ENCODE measurements at places on chromosomes 11 and 22. TPM values are rescaled to one million over a fixed set of nuclear protein-coding genes. Genes with fewer than 3 reads are reported as not detected.

GRCh38 chr11:69299023-69299461 lies 5.1 kb downstream of the MYEOV start:
- no peaks in the 10 kb centered on the region for H3K36me3 ChIP-seq
- H3K4me3 ChIP-seq: no peak overlapping the region
- H3K27me3 ChIP-seq: no peaks in the 10 kb centered on the region
- DNase-seq: no peak
- H3K4me1 ChIP-seq: peaks cover 32% of the 10 kb centered on the region
- H3K27ac ChIP-seq: no peak overlapping the region

DNA sequence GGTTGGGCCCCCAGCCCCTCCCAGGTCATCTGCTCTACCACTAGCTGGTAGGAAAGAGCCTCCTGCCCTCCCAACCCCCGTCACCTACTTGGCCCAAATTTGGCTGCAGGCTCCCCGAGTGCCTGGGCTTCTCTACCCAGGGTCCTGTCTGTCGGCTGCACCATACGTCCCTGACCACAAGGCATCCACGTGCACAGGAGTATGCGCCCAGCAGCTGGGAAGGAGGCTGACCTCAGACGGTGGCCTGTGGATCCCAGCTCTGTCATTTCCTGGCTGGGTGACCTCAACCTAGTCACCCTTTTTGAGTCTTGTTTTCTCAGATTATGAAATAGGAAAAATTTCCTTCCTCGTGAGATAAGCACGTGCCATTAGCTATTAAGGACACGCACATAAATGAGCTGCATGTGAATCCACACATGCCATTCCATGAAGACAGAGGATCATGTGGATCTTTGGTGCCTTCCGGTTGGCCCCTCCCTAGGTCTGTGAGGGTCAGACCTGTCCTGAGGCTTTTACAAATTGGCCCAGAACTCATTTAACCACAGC lies 13.7 kb downstream of the CYB561A3 start:
- no peaks in the 10 kb centered on the region for H3K4me1 ChIP-seq
- H3K27me3 ChIP-seq: no peaks in the 10 kb centered on the region
- no peak overlapping the region for H3K4me3 ChIP-seq
- no peak overlapping the region for H3K27ac ChIP-seq
- peaks cover 17% of the 10 kb centered on the region for H3K36me3 ChIP-seq

DNA sequence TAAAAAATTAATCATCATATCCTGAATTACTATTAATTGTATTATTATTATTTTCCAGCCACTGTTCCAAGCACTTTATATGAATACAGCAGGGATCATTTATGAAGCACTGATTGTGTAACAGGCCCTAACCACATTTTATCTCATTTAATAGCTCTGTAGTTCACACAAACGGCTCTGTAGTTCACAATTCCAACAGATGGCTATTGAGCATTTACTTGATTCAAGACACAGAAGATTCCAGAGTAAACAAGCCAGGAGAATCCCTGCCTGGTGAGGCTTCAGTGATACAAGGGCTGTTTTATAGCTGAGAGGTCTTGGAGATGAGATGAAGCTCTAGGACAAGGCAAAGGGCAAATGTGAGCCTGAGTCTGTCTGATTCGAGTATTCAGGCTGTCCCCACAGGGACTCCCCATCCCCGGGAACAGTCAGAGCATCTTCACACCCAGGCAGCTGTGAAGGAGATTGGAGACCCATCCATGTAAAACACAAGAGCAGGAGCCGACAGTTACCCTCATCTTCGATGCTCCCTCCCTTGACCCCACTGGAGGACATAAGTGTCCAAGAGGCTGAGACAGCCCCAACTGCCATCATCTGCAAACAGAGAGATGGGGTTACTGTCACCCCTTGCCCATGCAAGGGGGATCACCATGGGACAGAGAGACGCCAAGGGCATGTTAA lies 222.5 kb downstream of the MN1 start:
- DNase-seq: no peak
- no peaks in the 10 kb centered on the region for H3K27me3 ChIP-seq
- no peak overlapping the region for H3K27ac ChIP-seq
- no peak overlapping the region for H3K4me3 ChIP-seq
- peaks cover 7% of the 10 kb centered on the region for H3K4me1 ChIP-seq

DNA sequence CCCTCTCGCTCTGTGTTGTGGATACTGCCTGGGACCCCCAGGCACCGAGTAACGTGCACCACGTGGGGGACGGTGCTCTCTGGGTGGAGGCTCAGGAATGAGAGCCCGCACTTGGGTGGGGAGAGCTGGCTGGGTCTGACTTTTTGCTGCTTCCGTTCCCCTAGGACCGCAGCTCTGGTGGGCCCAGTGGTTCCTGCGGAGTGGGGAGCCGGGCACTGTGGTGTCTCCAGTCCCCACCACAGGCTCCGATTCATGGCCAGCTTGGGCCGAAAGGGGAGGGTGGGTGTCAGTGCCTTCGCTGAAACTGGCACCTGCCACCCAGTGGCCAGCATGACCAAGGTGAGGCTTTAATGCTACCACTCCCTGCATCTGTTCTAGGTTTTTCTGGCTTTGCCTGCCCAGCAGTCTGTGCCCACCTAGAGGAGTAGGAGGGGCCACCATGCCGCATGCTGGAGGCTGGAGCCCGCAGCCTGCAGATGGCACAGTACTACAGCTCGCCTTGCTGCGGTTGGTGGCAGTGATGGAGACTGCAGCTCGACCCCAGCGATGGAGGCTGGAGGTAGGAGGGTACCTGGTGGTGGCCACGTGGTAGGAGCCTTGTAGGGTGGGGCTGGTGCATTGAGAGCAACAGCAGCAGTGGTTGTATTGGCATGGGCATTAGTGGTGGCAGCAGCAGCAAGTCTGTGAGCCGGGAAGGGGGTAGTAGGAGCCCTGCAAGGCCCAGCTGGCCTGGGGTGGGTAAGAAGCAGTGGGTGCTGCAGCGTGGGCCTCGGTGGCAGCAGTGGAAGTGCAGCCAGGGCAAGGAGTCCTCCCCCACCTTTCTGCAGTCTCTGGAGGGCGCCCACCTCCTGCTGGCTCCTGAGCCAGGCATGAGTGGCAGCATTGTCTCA lies 118.8 kb upstream of the VPREB1 start:
- H3K27ac ChIP-seq: no peak overlapping the region
- H3K36me3 ChIP-seq: no peaks in the 10 kb centered on the region
- H3K4me1 ChIP-seq: no peaks in the 10 kb centered on the region
- DNase-seq: no peak
- no peaks in the 10 kb centered on the region for H3K27me3 ChIP-seq

GRCh38 chr11:119179983-119180382 lies 5.3 kb upstream of the NHERF4 start:
- peak; percentile 50 for DNase-seq
- no peak overlapping the region for H3K27ac ChIP-seq
- no peaks in the 10 kb centered on the region for H3K4me1 ChIP-seq
- H3K36me3 ChIP-seq: peaks cover 6% of the 10 kb centered on the region
- no peak overlapping the region for H3K4me3 ChIP-seq

DNA sequence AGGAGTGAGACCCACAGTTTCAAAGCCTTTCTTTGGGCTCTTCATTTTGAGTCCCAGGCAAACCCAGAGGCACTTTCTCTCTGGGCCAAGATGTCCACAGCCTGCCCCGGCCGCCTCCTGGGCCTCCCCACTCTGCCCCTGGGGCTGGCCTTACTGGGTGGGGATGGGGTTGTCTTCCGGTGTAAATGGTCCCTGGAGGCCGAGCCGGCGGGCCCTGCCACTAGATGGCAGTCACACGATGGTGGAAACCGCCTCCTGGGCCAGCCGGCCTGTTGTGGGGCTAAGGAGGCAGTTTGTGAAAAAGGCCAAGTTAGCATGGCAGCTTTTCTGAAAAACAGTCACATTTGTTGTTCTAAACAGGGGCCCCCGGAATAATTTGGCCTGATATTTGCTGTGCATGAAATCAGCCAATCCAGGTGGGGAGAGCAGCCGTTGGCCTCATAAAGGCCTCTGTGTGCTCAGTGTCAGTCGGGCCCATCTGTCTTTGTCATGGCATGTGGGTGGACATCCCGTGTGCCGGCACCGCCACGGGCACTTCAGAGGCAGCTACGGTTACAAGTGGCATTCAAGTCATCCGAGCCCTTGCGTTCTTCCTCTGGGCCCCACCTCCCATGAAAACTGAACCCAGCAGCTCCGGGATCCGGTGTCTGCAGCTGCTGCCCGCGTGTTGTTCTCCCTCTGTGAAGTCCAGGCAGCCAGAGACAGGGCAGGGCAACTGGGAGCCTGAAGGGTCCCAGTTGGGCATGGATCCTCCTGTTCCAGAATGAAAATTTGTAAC lies 6.5 kb downstream of the MRPL23 start:
- H3K36me3 ChIP-seq: no peaks in the 10 kb centered on the region
- H3K4me1 ChIP-seq: no peaks in the 10 kb centered on the region

GRCh38 chr11:32172848-32173834 lies 82.3 kb downstream of the RCN1 start:
- H3K36me3 ChIP-seq: no peaks in the 10 kb centered on the region
- H3K4me1 ChIP-seq: no peaks in the 10 kb centered on the region
- H3K4me3 ChIP-seq: no peak overlapping the region
- no peak overlapping the region for H3K27ac ChIP-seq

DNA sequence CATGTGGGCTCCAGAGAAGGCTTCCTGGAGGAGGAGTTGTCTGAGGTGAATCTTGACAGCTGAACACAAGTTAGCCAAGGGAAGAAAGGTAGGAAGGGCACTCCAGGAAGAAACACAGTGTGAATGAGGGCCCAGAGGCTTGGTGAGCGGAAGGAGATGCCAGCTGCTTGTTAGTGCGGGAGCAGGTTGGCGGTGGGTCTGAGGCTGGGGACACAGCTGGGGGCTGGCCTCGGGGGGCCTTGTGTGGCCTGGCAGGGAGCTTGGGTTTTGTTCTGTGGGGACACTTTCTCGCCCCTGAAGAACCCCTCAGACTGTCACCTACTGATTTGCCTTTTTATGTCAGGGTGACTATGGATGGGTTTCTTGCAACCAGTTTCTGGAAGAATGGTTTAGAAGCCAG lies 160.0 kb downstream of the ST3GAL4 start:
- H3K27ac ChIP-seq: no peak overlapping the region
- H3K27me3 ChIP-seq: no peaks in the 10 kb centered on the region
- H3K4me3 ChIP-seq: no peak overlapping the region
- H3K36me3 ChIP-seq: no peaks in the 10 kb centered on the region
- DNase-seq: no peak
- H3K4me1 ChIP-seq: no peaks in the 10 kb centered on the region

DNA sequence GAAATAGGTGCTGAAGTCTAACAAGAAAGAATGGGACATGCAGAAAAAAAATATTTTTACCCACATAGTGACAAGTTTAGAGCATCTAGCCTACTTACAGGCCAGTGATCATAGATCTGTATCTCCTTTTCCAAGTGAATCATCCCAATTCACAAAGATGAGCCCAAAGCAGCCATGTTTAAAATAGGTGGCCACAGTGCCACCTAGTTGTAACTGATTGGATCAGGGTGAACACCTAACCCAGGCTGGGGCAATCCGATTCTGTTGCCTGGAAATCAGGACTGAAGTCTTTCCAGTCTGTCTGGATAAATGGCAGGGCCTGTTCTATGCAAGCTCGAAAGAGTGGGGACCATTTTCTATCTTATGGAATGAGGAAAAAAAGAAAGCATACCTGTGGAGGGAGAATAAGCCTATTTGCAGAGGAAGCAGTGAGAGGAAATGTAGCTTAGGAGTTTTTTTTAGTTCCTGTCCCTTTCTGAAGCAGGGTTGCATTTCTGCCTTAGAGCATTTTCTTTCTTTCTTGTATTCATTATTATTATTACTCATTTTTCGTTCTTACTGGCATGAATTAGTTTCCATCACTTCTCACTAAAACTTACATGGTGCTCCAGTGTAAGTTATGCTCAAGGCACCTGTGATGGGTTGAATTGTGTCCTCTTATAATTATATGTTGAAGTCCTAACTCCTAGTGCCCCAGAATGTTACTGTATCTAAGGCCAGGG lies 113.2 kb upstream of the RAG2 start:
- H3K36me3 ChIP-seq: no peaks in the 10 kb centered on the region
- H3K4me3 ChIP-seq: no peak overlapping the region
- no peaks in the 10 kb centered on the region for H3K27me3 ChIP-seq
- DNase-seq: no peak
- H3K4me1 ChIP-seq: no peaks in the 10 kb centered on the region

DNA sequence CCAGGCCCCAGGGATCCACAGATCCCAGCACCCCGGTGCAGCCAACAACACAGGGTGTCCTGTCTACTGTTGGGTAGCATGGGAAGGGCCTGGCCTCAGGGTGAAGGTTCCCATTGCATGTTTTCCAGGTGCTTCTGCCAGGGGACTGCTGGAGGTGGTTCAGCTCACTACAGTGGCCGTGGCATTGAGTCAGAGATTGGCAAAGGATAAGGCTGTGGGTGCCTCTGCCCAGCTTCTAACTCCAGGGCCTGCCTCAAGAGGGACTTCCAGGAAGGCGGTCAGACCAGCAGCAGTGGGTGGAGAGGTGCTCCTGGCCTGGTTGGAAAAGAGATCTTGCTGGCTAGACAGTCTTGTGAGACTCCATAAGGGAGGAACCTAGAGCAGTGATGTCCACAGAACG lies 20.9 kb downstream of the CSNK1E start:
- no peaks in the 10 kb centered on the region for H3K27me3 ChIP-seq
- no peak overlapping the region for H3K4me3 ChIP-seq
- peaks cover 13% of the 10 kb centered on the region for H3K4me1 ChIP-seq
- H3K27ac ChIP-seq: no peak overlapping the region

DNA sequence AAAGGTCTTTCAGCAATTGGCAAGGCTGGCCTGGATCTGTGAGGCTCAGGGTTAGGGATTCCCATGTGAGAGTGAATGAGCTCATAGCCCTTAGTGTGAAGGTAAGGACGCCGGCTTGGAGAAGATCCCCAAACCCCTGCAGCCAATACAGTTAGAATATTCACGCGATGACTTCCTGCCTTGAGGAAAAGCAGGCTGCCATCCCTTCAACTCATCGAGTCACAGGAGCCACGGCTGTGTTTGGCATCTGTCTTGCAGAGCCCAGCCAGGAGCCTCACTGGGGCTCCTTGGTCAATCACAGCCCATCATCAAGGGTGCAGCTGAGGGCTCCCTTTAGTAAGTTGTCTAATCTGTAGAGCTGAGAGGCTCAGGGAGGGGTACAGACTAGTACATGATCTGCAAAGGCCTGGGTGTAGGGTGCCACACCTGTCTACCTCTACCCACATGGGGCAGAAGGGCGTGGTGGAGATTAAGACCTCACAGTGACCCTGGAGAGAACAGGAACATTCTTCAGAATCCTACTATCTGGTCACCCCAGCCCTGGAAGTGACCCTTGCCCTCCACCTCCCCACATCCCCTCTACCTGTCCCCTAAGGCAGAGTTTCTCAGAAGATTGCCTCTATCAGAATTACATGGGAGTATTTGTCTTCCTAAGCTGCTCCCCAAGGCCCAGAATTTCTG lies 18.5 kb downstream of the IL10RA start:
- H3K27me3 ChIP-seq: no peaks in the 10 kb centered on the region
- DNase-seq: no peak
- H3K4me1 ChIP-seq: no peaks in the 10 kb centered on the region
- no peak overlapping the region for H3K4me3 ChIP-seq

GRCh38 chr11:2475136-2475918 lies 30.5 kb downstream of the KCNQ1 start:
- no peak for DNase-seq
- peaks cover 10% of the 10 kb centered on the region for H3K4me1 ChIP-seq
- no peaks in the 10 kb centered on the region for H3K27me3 ChIP-seq
- H3K36me3 ChIP-seq: no peaks in the 10 kb centered on the region
- H3K27ac ChIP-seq: no peak overlapping the region

Gene GRIK4
- total RNA-seq: not detected

Gene SLC22A9
- not detected for total RNA-seq

Gene DEFB131B
- total RNA-seq: not detected

Gene CDC42EP2
- 16.8 TPM for total RNA-seq

Gene MIAT
- 1.0 TPM for total RNA-seq

Gene SLC35E4
- total RNA-seq: 0.99 TPM

Gene CHEK2
- total RNA-seq: 0.66 TPM

All from body of pancreas (tissue), 4 donors.